Stimulated activated CD4-positive, alpha-beta T cell treated with anti-CD3 and anti-CD28 coated beads, TNF-alpha, amount 100 ng/mL, for 48 hours (primary cell): ENCODE measurements at places on chromosomes 5 and 9.
A peak's percentile ranks its signal among the peaks of the same experiment; 100 is the strongest.

DNA sequence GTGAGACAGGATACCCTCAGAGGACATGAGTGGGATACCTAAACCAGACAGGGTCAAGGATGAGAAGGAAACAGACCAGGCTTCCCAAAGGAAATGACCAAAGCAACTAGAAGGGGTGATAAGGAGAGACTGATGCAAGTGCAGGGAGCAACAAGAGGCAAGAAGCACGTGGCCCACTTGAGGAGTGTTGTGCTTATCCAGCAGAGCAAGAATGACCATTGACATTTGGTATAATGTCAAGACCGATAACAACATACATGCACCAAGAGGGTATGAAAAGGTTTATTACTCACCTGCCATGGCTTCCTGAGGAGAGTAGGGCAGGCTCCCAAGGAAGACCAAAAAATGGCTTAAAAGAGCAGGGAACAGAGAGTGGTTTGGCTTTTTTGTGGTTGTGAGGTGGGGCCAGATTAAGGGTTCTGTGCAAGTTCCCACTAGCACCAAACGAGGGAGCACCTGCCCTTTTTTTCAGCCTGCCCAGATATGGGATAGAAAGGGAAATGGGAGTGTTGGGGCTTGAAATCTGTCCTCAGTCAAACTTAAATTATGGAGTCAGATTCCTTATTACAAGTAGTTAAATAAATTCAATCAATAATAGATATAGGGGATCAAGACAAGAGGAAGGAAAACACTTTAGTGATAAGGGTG, 513.6 kb downstream of the RASEF start:
- DNase-seq, result no peak

GRCh38 chr5:179381691-179382090, 36.4 kb upstream of the ADAMTS2 start:
- DNase-seq, result no peak

DNA sequence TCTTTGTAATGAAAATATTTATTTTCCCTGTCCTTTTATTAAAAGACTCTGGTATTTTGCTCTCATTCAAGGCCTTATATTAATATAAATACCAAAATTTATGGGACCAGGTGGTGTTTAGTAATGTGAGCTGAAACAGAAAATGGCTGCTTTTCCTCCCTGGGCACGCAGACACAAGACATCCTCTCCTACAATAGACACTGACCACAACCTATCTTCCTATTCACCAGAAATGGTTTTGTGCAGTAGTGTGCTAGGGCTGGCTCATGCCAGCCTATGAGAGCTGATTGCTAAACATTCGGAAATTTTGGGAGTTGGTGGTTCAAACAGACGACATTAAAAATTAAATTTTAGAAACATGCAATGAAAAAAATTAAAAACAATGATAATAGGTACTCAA, 338.2 kb downstream of the BNC2 start:
- no peak for DNase-seq

DNA sequence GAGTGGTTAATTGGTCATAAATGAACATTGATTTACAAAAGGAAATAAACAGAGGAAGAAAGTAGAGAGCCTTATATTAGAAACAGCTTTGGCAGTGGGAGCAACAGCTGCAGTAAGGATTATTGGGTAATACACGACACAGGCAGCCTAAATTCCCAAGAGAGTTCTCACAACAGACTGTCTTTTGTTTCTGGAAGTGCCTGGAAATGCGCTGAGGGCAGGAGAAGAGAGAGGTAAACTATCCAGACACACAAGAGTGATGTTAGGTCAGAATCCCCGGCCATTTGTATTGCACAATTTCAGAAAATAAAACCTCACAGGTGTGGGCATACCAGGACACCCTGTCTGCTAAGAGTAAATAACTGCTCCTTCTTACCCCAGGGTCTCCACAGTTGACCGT, 450.4 kb upstream of the CTNND2 start:
- DNase-seq, result no peak

GRCh38 chr5:53607886-53608285, 47.4 kb downstream of the NDUFS4 start:
- no peak for DNase-seq

DNA sequence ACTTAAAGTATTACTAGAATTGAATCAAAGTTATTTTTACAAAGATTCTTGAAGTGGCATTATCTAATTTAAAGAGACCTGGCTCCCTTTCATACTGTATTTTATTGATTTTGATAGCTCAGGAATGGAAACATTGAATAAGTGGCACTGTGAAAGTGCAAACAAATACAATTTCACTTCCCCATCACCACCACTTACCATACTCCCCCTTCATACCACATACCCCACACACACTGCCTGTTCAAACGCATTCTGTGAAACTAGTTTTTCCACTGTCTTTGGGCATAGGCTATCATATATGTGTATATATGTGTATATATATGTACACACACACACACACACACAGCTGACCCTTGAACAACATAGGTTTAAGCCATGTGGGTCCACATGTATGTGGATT, 62.1 kb upstream of the ATG10 start:
- DNase-seq, result no peak

DNA sequence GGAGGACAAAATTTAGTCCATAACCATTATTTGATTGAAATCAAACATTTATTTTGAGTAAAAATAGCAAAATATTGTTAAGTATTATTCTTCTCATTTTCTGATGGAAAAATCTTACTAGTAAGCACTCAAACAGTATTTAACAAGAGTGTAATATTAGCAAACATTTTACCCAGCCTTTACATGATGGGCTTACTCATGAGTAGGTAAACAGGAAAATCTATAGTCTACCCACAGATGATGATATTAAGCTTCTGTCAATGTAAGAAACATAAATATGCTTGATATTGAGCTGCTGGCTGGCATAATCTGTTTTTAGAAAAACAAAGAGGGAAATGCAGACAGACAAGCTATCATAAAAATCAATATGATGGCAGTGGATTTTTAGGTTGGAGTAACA, 418.5 kb upstream of the COX7C start:
- no peak for DNase-seq

DNA sequence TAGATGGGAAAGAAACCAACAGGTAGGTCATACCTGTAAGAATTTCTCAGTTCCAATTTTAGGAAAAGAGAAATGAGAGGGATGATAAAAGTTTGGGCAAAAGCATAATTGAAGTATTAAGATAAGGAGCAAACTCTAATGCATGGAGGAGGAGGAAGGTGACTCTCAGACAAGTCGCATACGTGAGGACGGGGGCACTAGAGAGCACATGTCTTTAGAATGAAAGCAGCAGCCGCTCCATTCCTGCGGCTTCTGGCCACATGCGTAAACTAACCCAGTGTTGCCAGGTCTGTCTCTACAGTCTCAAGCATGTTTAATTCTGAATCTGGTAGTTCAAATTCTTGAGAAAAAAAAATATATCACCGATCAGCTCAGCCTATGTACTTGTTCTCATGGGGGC, 371.5 kb upstream of the SLC30A5 start:
- no peak for DNase-seq

DNA sequence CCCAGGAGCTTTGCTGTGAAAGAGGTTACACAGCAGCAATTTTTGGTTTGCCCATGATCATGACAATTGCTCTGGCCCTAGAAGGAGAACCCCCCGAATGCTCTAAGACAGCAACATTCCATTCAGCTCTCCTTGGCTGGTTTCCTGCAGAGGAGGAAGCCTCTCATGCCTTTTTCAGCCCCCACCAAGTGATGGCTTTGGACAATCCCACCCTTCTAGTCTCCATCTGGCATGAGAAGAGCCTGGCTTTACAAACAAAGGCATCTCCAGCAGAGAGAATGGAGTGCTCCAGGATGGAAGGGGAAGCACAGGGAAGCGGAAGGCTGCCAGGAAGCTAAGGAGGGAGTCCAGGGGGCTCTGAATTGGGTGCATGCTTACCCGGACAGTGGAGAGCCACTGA, 98.4 kb downstream of the CRB2 start:
- no peak for DNase-seq

- DNase-seq, result no peak
These were observed 50.7 kb downstream of the ICE1 start for GRCh38 chr5:5473226-5473625.

GRCh38 chr9:108130905-108131304, 641.3 kb upstream of the KLF4 start:
- DNase-seq, result no peak

GRCh38 chr5:167967494-167968177, 323.8 kb upstream of the WWC1 start:
- no peak for DNase-seq

DNA sequence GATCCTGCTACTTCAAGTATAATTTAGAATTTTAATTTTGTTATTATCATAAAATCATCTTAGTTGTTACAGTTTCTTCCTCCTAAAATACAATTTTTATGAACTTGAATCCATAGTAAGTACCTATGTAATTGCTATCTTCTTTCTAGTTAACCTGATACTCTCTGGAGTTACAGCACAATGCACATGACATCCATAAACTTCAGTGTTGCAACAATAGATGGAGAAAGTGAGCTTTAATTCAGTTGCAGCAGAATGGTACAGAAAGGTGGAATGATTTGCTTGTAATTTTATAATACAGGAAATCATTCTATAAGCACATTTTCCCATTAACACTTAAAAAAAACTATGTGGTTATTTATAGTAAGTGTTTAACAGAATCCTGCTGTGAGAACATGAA, 372.0 kb downstream of the CDH9 start:
- no peak for DNase-seq

DNA sequence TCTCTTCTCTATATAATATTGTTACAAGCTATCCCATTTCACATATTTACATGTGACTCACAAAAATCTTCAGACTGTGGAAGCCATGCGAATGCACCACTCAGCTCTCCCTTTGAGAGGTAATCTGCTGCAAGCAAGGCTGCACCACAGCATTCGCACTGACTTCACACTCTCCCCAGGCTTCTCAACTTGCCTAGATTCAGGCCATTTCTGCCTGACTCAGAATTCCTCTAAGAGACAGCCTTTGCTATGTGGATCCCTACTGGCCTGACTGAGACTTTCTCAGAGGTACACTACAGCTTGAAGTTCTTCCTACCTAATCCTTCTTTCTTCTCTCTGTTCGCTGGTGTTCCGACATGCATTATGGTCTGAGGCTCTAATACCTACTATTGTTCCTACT, 21.1 kb upstream of the DMRTA1 start:
- DNase-seq, result no peak

- DNase-seq, result no peak
These were observed 18.0 kb downstream of the KLF4 start for GRCh38 chr9:107471552-107471951.

DNA sequence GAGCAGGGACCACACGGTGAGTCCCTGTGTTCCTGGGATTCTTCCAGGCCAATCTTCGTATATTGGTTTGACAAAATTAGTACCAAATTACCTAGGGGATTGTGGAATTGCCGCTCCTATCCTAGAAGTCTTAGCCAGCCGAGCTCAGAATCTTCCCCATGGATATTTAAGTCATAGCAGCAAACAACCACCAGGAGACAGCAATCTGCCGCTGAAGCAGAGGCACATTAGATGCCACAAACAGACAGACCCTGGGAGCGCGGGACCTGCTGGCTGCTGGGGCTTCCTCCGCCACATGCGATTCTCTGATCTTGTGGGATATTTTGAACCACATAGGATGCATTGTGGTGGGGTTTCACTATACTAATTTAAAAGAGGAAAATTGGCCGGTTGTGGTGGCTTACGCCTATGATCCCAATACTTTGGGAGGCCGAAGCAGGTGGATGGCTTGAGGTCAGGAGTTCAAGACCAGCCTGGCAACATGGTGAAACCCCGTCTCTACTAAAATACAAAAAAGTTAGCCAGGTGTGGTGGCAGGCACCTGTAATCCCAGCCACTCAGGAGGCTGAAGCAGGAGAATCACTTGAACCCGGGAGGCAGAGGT, 31.7 kb upstream of the ZBTB43 start:
- DNase-seq, result no peak

DNA sequence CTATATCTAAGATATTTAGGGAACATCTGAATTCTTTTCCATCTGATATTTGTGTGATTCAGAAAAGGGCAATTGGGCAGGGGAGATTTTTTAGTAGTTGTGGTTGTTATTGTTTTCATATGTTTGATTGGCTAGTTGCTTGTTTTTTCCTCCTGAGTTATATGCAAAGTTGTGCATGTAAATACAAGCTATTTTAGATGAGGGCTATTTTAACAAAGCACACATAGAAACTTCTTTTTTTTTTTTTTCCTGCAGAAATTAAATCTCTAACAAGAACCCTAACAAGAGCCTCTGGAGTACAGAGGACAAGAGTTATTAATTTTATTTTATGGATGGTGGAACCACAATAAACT, 559.1 kb downstream of the CETN3 start:
- DNase-seq, result no peak

DNA sequence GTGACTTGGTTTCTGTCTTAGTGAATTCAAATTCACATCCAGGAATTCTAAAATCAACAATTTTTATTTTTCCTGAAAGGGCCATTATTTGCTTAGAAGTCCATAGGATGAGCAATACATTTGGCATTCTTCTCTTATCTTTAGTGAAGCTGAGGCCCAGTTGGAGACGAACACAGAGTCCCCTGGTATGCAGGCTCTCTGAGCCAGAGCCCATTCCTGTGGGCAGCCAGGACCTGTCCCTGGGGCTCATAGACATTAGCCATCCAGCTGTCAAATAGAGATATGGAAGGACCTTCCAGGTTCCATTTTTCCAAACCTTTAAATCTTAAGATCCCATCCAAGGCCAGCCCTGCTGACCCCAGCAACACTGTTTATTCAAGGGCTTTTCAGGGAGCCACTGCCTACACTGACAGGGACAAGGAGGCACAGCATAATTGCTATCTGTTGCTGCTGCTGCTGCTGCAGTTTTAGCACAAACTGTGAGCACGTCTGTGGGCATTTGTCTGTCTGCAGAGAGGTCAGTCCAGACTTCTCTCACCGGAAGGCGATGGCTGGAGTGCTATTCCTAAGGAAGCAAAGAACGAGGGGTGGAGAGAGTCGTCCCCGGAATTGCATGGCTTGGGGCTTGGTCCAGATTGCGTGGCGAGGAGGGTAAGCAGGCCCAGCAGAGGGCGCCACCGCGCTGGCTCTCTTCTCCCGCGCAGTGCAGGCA, 639.0 kb downstream of the CCDC171 start:
- DNase-seq, result peak; percentile 13

DNA sequence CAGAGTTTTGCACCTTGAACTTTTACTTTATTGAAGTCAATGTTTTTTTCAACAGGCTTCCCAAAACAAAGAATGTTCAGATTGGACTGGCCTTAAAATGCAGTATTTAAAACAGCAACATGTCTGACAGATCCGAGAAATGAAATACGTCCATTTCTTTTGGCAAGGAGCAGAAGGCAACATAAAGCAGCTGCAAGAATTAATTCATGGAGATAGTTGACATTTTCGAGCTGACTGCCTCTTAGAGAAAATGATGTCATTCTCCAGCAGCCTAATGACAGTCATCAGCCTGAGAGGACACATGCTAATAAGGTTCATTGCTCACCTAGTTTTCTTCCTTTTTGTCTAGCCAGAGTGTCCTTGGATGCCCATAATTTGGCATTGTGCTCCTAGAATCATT, 232.2 kb upstream of the SEMA6A start:
- no peak for DNase-seq

GRCh38 chr9:19732441-19732951, 56.3 kb downstream of the SLC24A2 start:
- no peak for DNase-seq

GRCh38 chr5:59583151-59583809, 310.2 kb downstream of the PDE4D start:
- no peak for DNase-seq
